ENCODE measurements at places on chromosomes 5 and 9.

DNA sequence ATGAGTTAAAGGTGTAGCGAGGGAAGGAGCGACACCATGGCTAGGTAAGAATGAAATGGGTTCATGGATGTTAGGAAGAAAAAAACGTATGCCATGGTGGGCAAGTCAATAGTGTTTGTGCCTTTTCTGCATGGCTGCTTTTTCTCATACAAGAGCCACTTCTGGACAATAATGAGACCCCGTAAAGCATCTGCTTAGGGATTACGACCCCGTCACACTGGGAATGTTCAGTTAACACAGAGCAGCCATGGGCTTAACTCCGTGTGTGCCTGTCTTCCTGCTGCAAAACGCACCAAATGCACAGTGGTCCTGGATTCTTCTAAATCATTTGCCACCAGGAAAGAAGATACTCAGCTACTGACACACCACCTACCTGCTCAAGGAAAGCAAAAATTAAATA is 81.8 kb downstream of the NFIB start:
- no peak for DNase-seq

DNA sequence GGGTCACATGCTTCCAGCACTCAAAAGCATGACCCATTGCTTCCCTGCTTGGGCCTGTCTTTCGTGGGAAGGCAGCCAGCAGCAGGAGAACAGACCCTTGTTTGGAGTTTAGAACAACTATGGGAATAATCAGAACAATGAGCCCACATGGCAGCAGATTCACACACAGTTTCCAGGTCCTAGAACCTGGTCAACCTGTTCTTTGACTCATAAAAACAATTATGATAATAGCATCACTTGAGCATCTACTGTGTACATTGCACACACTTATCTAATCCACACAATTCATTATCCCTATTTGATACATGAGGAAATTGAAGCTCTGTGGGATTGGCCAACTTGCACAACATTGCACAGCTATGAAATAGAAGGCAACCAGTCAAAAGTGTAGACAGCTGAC is 41.7 kb downstream of the KLF4 start:
- no peak for DNase-seq

- no peak for DNase-seq
Observed at GRCh38 chr9:16213781-16214515, 656.5 kb downstream of the BNC2 start.

- no peak for DNase-seq
Observed at GRCh38 chr5:6943197-6944112, 230.2 kb downstream of the TENT4A start.

DNA sequence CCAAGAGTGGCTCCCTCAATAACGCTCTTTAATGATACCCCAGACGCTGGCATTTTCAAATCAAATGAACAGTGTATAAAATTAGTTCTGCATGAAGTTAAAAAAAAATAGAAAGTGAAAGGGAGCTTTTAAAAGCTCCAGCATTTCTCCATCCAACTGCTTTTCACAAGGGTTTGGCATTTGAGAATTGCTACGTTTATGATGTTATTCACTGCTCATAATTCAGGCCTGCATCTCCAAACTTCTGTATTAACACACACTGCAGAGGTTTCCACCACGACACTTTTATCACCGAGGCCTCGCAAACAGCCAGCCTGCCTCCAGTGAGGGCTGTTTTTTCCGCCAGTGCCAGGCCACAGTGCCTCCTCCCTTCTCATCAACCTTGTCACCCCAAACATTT is 205.5 kb upstream of the EFNA5 start:
- DNase-seq: no peak

DNA sequence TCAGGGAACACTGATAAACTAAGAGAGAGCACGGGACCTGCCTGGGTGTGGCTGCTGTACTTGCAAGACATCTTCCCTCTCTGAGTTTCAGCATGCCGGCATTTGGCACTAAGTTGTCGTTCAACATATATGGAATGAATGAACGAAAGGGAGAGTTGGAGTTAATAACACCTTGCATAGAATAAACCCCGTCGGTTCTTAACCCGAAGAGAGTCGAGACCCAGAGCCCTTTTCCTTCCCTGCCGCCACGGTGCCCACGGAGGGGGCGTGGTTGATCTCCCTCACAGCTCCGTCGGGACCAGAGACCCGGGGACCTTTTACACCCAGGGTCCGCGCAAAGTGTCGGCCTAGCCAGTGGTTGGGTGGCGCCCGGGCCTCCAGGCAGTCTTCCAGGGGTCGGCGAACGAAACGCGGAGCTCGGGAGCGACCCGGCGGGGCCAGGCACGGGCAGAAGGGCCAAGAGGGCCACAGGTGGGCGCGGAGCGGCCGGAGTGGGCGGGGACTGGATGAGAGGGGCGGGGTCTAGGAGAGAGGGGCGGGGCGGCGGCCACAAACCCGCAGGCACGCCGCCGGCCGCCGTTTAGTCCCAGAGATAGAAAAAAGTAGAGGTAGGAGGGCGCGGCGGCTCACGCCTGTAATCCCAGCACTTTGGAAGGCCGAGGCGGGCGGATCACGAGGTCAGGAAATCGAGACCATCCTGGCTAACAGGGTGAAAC is 735 bp upstream of the RPL26L1 start:
- peak; percentile 36 for DNase-seq

GRCh38 chr9:131318231-131319085 is 28.9 kb downstream of the PLPP7 start:
- no peak for DNase-seq

DNA sequence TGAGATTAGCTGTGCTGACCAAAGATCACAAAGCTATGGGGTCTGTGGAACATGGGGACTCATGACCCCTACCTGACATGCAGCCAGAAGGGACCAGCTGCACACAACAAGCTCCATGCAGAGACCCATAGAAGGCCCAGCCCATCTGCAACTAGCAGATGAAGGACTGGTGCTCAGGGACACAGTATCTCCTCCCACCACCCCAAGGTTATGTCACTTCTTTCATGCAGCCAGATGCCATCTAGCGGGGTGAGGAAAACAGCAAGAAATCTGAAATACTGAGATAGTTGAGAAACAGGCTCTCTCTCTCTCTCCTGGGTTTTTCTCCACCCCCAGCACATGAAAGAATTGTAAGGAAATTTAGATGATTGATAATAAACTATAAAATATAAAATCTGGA is 161.3 kb upstream of the DAPK1 start:
- DNase-seq: no peak

DNA sequence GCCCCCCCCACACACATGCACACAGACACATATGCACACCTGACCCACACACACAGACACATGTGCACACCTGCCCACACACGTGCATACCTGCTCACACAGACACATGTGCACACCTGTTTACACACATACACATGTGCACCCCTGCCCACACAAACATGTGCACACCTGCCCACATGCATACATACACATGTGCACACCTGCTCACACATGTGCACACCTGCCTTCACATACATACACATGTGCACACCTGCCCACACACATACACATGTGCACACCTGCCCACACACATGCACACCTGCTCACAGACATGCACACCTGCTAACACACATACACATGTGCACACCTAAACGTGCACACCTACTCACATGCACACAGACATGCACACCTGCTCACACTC is 147.0 kb upstream of the FOXD4L5 start:
- DNase-seq: no peak

DNA sequence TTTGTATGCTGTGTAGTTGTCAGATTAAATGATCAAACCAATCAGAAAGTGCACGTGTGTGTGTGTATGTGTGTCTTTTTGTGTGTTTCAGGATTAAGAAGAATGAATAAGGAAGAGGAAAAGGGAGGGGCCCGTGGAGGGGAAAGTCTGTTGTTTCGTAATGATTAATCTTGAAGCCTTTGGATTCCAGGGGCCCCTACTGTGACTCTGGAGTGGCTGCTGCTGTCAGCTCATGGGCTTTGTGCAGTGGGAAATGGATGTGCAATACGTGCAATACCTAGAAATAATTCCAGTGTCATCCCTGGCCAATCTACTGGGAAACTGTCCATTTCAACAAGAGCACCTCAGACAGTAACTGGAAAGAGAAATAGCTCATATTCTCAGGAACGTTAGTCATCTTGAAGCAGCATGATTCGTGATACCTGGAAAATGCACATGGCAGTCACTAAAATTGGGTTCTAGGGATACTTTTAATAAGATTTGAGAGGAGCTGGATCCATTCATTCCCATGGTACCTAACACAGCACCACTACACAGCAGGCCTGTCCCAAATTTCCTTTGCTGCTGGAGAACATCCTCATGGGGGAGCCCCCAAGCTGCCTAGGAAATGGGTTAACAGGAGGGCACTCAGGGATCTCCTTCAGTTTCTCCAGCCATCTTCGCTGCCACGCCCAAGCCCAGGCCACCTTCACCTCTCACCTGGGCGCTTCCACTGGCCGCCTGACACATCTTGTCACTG is 186.3 kb downstream of the NR3C1 start:
- no peak for DNase-seq

- DNase-seq: no peak
Observed at GRCh38 chr9:127390563-127390962, 6.4 kb upstream of the SLC2A8 start.

DNA sequence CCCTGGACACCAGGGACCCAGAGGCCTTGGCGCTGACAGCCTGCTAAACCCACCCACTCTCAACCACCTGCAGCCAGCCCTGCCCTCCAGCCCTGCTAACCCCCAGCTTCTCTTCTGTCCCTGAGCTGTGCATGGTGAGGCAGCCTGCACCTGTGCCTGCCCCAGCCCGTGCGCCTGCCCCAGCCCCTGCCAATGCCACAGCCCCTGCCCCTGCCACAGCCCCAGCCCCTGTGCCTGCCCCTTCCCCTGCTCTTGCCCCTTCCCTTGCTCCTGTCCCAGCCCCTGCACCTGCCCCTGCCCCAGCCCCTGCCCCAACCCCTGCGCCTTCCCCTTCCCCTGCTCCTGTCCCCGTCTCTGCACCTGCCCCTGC is 43.3 kb upstream of the IRX4 start:
- DNase-seq: no peak
